HepG2 (cell line): ENCODE measurements at places on chromosomes 16 and 17. TPM values are rescaled to one million over a fixed set of nuclear protein-coding genes. Genes with fewer than 3 reads are reported as not detected.

DNA sequence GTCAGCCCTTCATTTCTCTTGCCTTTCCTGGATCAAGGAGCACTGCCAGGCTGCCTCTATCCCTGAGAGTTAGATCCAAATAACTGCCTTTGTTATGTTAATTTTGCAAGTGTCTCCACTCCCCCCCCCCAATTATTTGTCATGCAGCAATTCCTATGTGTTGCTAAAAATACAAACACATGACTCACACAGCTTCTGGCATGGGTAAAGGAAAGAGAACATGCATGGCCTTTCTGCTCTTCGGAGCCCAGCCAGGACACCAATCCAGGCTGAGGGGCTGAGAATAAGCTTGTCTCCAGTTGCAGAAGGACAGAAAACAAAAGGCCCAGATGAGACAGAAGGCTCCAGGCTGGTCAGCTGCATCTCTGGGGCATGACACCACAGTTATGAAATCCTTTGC, 148.0 kb upstream of the TNRC6C start:
- no peaks in the 10 kb centered on the region for H3K4me1 ChIP-seq
- H3K27ac ChIP-seq: no peak overlapping the region
- DNase-seq: no peak
- no peaks in the 10 kb centered on the region for H3K36me3 ChIP-seq

Gene USP32
- 39.9 and 52.9 TPM in 2 replicates for total RNA-seq

DNA sequence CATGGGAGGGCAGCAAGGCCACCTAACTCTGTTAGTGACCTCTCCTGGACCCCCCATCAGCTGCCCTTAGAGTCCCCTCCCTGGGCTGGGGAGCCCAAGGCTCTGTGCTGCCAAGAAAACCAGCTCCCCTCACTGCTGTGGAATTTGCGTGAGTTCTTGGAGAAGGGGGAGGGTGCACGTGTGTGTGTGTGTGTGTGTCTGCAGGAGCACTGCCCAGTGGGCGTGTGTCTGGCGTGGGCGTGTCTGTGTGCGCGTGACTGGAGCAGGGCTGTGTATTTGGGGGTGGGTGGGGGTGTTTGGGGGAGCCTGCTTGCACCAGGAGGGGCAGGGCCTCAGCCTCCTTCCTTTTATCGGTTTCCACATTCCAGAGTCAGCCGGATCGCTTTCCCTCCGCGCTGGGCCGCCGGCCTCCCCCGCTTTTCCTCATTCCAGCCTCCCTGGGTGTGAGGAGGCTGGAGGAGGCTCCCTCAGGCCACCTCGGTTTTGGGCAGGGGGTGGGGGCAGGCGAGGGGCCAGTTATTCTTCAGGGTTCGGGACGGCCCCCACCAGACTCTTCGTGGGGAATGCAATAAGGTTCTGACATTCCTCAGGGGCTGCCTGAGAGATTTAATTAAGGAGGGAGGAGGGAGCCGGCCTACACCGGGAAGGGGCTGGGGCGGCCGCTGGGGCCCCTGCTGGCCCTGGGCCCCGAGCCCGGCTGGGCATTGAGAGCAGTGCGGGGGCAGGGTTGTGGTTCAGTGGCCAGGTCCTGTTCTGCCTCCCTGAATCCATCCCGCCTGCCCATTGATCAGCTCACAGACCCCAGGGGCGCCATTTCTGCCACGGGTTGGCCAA, 2.5 kb downstream of the VASN start:
- H3K4me3 ChIP-seq: peak overlapping the region; percentile 82
- no peaks in the 10 kb centered on the region for H3K27me3 ChIP-seq
- H3K36me3 ChIP-seq: 0 out of 3 replicates have a peak, but pooled peaks cover 2% of the 10 kb centered on the region
- no peak for DNase-seq

DNA sequence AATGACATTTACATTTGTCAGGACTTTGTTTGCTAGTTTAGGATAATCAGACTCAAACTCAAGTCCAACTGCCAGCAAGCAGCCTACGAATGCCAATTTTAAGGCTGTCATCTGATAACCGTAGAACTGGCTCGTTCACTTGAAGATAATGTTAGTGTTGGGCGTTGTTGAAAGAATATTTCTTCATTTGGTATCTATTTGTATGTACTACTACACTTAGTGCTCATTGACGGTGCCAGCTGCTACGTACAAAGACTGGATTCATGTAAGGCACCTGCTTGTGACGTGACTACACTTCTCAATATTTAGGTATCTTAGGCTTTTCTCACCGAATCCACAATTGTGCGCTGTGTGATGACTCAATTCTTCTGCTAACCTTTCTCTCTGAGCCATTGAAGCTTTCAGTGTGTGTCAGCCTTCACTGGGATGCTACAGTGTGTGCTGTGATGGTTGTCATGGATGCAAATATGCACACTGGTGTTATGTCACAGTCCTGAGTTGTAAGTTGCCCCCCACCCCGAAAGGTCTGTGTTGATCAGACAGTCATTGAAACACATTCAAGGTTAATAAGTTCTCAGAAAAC, 5.7 kb downstream of the ATP2C2 start:
- peaks cover 17% of the 10 kb centered on the region for H3K4me1 ChIP-seq
- no peak overlapping the region for H3K4me3 ChIP-seq
- H3K27ac ChIP-seq: no peak overlapping the region
